ENCODE measurements at places on chromosomes 11 and 22. TPM values are rescaled to one million over a fixed set of nuclear protein-coding genes. Genes with fewer than 3 reads are reported as not detected.

Gene CCND1
- 243 TPM for total RNA-seq

Gene FOXRED2
- 6.5 TPM for total RNA-seq

Gene CCDC15
- total RNA-seq = 0.25 TPM

Gene C11orf42
- total RNA-seq = not detected

Gene OR5D14
- total RNA-seq = not detected

Gene GVQW3
- total RNA-seq = 0.19 TPM

Gene CHADL
- total RNA-seq = 12.8 TPM

Gene UBQLN3
- total RNA-seq = not detected

Gene KDM4D
- not detected for total RNA-seq

Gene PRSS23
- 13.3 TPM for total RNA-seq

Gene CCDC73
- not detected for total RNA-seq

Gene ART1
- total RNA-seq = 0.35 TPM

Gene TBRG1
- 21.8 TPM for total RNA-seq

Gene RIMBP3B
- total RNA-seq = 0.16 TPM

Gene BTBD18
- total RNA-seq = not detected
